ENCODE measurements at places on chromosomes 7 and 10. TPM values are rescaled to one million over a fixed set of nuclear protein-coding genes. Genes with fewer than 3 reads are reported as not detected.

DNA sequence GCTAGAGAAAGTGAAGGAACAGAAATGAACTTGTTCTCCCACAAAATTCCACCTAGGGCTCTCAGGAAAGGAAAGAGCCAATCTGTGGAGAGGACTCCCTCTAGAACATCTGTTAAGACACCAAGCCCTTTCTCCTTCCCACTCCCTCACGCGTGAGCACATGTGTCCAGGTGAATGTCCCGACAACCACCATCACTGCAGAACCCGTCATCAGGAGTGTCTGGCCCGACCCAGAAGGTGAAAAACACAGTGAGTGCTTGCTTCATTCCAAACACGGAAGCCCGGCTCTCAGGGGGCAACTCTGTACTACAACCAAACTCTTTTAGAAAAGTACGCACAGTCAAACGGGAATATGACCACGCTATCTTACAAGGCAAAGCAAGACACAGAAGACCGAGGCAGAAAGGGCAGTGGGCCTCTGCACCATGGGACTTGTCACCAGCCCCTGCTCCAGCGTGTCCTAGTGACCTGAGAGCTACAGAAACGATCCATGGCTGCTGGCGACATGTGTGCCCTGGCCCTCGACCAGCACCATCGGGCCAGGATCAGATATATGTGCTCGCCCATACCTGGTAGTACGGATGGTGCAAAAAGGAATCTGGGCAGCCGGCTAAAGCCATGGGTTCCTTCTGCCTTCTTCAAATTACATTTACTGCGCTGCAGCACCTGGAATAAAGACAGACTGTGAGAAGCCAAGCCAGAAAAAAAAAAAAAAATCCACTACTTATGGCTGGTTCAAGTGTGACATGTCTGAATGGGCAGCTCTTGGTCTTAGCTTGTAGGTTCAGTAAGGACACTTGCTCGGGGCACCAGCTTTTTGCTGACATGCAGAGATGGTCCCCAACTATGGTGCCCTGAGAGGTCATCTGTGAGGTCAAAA, 50.8 kb downstream of the GRB10 start:
- no peak for DNase-seq

GRCh38 chr7:9324513-9324912, 891.1 kb downstream of the NXPH1 start:
- no peak for DNase-seq

DNA sequence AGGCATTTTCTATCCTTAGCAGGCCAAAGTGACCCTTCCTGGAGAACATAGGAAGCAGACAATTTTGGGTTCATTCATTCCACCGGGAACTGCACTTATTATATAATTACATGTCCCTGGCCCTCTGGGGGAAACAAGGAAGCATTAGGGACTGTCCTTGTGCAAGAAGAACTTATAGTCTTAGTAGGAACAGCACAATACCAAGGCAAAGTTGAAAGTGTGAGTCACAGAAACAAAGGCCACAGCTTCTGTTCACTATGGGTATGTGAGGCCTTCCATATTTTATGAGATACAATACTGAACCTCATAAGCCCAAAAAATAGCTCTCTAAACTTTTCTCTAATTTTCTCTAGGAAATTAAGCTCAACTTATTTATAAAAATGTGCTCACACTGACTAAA, 18.4 kb upstream of the AKR1B10 start:
- DNase-seq, result no peak

DNA sequence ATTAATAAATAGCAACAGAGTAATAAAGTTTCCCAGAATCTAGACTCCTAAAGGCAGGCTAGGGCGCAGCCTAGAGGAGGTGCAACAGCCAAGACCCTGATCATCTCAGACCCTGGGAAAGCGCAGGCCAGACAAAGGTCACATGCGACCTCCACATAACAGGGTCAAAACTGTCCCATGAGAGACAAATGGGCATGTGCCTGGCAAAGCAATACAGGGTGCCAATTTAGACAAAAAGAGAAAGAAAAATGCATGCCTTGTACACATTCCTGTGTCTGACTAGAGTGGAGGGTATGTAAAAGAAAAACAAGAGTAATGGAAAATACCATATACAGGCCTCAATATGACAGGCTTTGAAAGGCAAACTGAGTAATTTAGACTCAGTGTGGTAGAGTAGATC, 22.2 kb downstream of the MPP7 start:
- no peak for DNase-seq

GLCCI1 gene
- 11.9 TPM for total RNA-seq

NEBL gene
- 12.5 TPM for total RNA-seq

ANKRD61 gene
- total RNA-seq, result not detected

DNA sequence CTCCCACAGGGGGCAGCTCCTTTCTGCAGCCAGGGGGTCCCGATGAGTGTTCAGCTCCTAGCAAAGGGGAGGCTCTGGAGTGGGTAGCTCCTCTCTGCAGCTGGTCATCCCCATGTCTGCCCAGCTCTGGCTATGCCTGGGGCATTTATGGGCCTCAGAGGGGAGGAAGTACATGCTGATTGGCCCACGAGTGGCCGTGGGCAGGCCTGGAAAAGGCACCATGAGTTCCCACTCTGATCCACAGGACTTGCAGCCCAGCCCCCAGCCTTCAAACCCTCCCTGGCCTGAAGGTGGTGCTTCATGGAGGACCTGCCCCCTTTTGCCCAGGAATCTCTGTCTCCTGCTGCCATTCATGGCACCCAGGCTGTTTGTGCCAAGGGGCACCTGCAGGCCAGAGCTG, 268.8 kb downstream of the DNAJB6 start:
- no peak for DNase-seq

GRCh38 chr7:135389971-135390370, 119.9 kb downstream of the CNOT4 start:
- no peak for DNase-seq
